Foreskin melanocyte (primary cell): ENCODE measurements at places on chromosomes 3 and 15.
A peak's percentile ranks its signal among the peaks of the same experiment; 100 is the strongest.

DNA sequence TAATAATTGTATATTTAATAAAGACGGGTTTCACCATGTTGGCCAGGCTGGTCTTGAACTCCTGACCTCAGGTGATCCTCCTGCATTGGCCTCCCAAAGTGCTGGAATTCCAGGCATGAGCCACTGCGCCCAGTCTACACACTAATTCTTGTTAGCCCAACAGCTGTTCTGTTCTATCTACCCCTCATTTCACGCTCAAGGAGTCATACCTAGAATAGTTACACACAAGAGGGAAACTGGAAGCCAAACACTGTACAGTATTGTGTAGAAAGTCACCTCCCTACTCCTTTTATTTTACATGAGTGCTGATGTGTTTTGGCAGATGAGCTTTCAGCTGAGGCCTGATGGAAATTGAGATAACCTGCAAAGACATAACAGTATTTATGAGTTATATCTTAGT, 13.4 kb upstream of the CTDSPL2 start:
- no peak for DNase-seq

DNA sequence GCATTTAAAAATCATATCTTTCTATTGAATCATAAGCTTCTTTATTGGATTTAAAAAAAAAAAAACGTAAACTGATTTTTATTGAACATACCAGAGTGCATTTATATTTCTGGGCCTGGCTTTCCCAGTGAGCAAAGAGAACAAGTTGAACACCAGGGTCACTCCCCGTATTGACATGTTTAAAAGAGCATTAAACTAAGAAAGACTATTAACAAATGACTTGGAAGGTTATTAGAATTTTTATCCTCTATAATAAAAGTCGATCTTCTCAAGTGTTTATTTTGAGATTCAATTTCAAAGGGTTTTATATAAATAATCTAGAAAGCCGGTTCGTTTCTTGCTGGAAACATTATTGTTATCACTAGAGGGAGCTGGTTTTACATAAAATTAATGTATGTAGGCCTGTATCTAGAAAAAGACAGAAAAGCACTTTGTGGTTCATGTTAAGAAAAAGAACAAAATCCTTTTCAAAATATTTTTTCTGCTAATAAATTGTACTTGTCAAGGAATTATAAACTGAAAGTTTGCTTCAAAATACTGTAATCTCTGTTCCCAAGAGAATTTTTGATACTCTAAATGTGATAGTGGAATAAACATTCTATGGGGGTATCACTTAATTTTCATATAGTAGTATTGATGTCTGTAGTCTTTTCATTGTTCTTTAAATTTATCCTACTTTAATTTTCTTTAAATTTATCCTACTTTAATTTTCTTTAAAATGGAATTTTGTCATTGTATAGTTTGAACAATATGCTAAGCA, 321.8 kb upstream of the MME start:
- peak; percentile 19 for DNase-seq

- DNase-seq, result no peak
Observed at GRCh38 chr3:13580256-13581023, 31.5 kb downstream of the FBLN2 start.

DNA sequence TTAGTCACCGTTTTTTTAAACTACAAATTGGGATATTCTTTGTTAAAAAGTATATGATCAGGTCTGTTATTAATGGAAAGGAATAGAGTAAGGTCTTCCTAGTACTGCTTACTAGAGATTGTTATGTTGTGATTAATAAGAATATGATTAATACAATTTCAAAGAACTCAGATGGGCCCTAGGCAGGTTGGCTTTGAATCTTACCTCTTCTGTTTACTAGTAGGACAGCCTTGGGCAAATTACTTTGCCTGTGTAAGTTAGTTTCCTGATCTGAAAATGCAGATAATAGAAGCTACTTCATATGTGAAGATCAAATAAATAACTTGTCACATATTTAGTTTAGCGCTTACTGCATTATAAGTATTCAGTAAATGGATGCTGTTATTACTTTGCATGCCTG, 6.9 kb downstream of the GFM1 start:
- no peak for DNase-seq
